ENCODE measurements at places on chromosomes 4 and X. TPM values are rescaled to one million over a fixed set of nuclear protein-coding genes. Genes with fewer than 3 reads are reported as not detected.

The MAGEA2 gene
- not detected for total RNA-seq

The SLC10A3 gene
- total RNA-seq = 22.6 TPM

The SLC9B1 gene
- 0.49 TPM for total RNA-seq

The LGI2 gene
- total RNA-seq = not detected

The FHIP1A gene
- total RNA-seq = 2.2 TPM

The ADGRA3 gene
- 36.2 TPM for total RNA-seq

The SPANXA1 gene
- total RNA-seq = not detected

The MAGEA8 gene
- total RNA-seq = not detected

The NLGN4X gene
- not detected for total RNA-seq

The STPG2 gene
- total RNA-seq = not detected

The FAM9B gene
- not detected for total RNA-seq

The GSX2 gene
- total RNA-seq = not detected

The TLL1 gene
- total RNA-seq = 1.4 TPM

The ENPEP gene
- total RNA-seq = not detected

The PPEF2 gene
- total RNA-seq = not detected

The MAGEE1 gene
- 0.74 TPM for total RNA-seq

The MND1 gene
- 7.7 TPM for total RNA-seq

The ARX gene
- total RNA-seq = not detected

The ENPP6 gene
- total RNA-seq = not detected

The SLC2A9 gene
- 1.6 TPM for total RNA-seq

The FGFBP2 gene
- not detected for total RNA-seq

The BEND4 gene
- 0.27 TPM for total RNA-seq

The KLHL4 gene
- 19.3 TPM for total RNA-seq

The IL13RA1 gene
- 61.9 TPM for total RNA-seq

The ZNF630 gene
- 1.5 TPM for total RNA-seq

The KIF4A gene
- total RNA-seq = 41.3 TPM

The IQCM gene
- total RNA-seq = not detected

The JADE3 gene
- 18.4 TPM for total RNA-seq

The UGT2A1 gene
- total RNA-seq = not detected

The FANCB gene
- total RNA-seq = 7.9 TPM

The NUP54 gene
- 45.7 TPM for total RNA-seq

The SEPSECS gene
- 5.8 TPM for total RNA-seq

The SPANXB1 gene
- not detected for total RNA-seq

The CENPVL2 gene
- total RNA-seq = not detected

The GLOD5 gene
- total RNA-seq = not detected

The SLC10A6 gene
- total RNA-seq = not detected

The TIGD4 gene
- 0.18 TPM for total RNA-seq

The USP26 gene
- total RNA-seq = not detected

The ARSD gene
- 18.6 TPM for total RNA-seq

Measured in endothelial cell of umbilical vein (primary cell).